ENCODE measurements at places on chromosomes 6 and 20.
A peak's percentile ranks its signal among the peaks of the same experiment; 100 is the strongest.

GRCh38 chr6:144319211-144319610 is 34.1 kb downstream of the UTRN start:
- DNase-seq = no peak

DNA sequence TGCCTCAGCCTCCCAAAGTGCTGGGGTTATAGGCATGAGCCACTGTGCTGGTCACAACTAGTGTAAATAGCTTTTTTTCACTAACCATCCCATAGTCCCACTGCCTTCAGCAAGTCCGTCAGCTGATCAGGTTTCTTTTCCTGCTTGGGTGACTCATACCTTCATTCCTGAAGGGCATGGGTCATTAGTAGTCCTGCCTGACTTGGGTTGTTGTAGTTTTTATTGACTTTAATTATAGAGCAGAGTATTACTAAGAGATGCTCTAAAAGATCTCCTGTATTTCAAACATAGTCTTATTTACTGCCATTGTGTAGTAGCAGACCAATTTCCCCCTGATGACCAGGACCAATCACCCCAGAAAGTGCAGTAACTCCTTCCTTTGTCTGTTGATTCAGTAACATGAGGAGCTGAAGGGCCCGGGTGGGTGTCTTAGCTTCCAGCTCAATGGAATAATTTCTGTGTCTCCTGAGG is 25.8 kb downstream of the HLA-C start:
- no peak for DNase-seq

DNA sequence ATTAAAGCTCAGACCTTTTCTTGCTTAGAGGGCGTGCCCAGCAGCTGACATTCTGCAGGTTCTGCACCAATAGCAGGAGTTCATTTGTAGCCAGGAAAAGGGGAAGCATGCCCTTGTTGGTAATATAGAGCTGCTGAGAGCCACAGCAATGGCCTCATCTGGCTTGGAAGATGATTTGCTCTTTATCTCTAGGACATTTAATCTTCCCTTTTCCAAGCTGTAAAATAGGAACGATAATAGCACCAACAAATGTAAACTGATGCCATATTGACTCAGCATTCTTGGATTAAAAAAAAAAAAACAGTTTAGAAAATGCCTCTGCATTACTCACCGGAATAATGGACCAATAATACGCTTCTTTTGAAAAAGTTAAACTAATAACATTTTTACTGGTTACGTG is 93.4 kb upstream of the SLC2A12 start:
- no peak for DNase-seq

DNA sequence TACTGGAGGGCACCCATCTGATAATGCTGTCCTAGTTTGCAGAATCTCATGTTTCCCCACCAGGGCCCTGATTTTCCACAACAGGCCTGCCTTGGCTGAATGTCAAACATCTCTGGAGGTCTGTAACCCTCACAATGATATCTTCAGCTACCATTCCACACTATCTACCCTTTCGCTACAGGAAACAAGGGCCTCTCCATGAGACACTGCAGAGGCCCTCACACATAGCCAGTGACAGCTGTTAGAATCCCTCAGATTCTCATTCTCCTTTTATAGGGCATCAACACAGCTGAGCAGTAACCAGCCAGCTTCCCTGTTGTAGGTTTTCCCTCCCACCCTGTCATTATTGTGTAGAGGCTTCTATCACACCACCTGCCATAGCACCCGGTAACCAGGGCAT is 29.6 kb upstream of the MICB start:
- no peak for DNase-seq

DNA sequence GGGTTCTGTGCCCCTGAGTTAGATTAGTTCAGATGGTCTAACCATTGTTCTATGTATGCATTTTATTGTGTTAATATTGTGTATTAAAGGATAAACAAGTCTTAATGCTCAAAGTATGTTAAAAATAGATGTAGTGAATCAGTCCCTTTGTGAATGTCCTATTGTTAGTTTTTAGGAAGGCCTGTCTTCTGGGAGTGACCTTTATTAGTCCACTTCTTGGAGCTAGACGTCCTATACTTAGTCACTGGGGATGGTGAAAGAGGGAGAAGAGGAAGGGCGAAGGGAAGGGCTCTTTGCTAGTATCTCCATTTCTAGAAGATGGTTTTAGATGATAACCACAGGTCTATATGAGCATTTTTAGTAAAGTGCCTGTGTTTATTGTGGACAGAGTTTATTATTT is 12.3 kb upstream of the HMGN4 start:
- no peak for DNase-seq

GRCh38 chr6:169489563-169490245 is 212.1 kb downstream of the WDR27 start:
- DNase-seq = no peak

DNA sequence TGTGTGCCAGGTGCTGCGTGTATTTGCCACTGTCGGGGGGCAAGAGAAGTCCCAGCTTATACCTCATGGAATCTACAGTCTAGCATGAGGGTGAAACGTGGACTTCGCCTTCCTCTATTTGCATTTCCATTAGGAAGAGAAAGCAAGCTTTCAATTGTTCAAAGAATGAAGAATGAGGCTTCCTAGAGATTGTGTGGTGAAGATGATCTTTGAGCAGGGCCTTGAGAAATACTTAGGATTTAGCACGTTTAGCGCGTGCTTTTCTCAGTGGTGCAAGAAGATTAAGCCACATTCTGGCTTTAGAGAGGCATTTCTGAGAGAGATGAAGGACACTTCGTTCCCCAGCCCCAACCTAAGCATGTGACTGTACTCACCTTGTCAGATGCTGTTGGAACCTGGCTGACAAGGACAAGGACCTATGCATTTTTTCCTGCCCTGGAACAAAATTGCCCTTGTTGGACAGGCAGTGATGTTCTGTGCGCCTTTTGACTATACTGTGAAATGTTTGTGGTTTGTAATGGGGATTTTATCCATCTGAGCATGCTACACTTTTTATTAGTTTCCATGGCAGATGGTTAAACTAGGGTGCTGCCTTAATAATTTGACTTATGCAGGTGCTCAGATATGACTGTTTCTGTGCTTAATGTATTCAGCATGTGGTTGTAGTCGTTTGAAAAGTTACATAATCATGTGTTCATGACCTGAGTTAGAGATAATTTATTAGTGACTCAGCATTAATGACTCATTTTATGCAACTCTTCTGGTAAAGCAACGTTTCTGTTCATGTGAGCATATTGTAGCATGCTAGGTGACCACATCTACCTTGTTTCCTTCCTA is 10.7 kb downstream of the TULP4 start:
- DNase-seq = no peak

DNA sequence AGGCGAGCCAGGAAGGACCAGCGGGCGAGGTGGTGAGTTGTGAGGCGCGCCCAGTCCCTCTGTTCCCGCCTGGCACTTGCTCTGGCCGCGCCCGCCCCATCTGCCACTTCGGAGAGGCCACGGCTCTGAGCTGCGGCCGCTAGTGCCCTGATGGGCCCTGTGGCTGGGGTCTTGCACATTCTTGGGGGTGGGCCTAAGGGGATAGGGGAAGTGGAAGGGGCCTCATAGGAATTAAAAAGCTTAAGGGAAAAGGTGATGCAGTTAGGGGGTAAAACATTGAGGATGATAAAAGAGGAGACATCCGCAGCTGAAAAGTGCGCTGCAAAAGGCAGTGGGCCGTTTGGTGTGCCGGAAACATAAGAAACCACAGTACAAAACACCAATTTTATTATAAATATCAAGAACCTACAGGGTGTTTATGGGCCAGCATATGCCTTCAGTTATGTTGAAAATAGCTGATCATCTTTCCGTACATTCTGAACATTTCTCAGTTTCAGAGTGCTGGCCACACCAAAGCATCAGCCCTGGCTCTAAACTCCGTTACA is 1.1 kb upstream of the PSMB8 start:
- DNase-seq = no peak

- DNase-seq = no peak
Measured at GRCh38 chr6:75345413-75345812, 60.8 kb upstream of the TMEM30A start.

- DNase-seq = peak; percentile 33
Measured at GRCh38 chr6:14665827-14666724, 548.5 kb downstream of the CD83 start.

- no peak for DNase-seq
Measured at GRCh38 chr20:36666181-36666740, 20.3 kb upstream of the SLA2 start.

DNA sequence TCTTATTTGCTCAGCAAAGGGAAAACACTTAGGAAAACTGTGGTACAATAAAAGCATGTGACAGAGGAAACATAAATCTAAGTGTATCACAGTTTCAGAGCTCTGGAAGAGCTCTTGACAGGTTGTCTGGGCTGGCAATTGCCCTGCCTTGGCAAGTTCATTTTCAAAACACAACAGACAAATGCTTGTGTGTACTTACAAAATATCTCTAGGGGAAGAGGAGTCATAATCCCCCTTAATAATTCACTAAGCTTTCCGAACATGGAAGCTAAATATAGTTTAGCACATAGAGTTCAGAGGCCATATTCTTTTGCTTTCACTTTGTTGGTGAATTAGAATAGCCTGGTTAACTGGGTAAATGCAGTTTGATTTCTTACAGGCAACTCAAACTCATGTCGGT is 211.6 kb upstream of the THEMIS start:
- DNase-seq = no peak

All from stimulated activated CD4-positive, alpha-beta T cell treated with anti-CD3 and anti-CD28 coated beads, Interleukin-12 subunit alpha, Interleukin-12 subunit beta, amount 100 ng/mL, for 48 hours (primary cell).